ENCODE measurements at places on chromosomes 3 and 15. TPM values are rescaled to one million over a fixed set of nuclear protein-coding genes. Genes with fewer than 3 reads are reported as not detected.

The EBLN2 gene
- 8.5 TPM for total RNA-seq

DNA sequence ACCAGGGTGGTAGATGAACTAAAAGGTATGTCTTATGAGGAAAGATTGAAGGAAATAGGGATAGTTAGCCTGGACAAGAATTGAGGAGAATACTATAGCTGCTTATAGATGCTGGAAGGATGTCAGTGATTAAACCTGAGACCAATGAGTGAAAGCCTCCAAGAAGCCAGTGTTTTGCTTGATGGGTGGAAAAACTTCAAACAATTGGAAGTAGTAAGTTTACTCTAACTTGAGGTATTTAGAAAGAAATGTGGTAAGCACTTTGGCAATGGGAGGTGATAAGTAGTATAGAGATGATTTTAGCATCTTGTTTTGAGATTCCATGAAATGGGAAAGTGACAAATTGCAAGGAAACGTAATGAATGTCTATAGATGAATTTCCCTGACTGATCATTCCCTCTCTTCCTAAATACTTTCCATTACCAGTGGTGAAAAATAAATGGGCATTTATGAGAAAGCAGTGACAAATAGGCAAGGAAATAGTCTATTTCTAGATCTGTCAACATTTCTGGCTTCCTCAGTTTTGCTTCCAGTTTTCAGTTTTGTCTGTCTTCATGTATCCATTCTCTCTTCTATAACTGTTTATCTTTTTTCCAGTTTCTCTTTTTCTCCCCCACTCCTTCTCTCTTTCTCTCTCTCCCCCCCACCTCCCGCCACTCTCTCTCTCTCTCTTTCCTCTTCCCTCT is 19.2 kb downstream of the SLC15A2 start:
- no peak for DNase-seq

The PCOLCE2 gene
- total RNA-seq, result 6.6 TPM

DNA sequence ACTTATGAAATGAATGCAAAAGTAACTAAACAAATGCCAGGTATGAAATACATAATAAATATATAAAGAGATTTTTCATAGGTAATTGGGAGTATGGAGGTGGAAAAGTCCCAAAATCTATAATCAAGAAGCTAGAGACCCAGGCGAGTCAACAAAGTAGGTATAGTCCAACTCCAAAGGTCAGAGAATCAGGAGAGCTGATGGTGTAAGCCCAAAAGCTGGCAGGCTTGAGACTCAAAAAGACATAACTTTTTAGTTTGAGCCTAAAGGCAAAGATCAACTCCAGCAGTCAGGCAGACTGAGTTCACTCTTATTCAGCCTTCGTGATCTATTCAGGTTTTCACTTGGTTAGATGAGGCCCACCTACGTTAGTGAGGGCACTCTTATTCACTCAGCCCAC is 157.4 kb upstream of the TMCO5A start:
- DNase-seq, result no peak

DNA sequence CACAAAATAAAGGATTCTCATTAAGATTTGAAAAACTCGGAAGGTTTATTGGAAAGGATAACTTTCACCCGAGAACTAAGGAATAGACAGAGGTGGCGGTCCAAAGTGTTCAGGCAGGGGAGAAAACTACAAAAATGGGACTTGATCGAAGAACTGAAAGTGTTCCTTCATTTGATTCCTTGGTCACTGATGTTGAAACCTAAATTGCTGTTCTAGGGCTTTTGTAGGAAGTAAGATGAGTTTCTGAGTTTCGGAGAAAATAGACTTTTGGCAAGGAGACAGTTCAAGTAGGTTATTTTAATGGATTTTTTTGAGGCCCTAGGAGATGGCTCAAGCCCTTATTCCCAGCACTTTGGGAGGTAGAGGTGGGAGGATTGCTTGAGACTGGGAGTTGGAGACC is 1.4 kb downstream of the TRIP4 start:
- DNase-seq, result no peak

- DNase-seq, result no peak
These were observed 124.1 kb downstream of the NR2E3 start for GRCh38 chr15:71934446-71934845.

DNA sequence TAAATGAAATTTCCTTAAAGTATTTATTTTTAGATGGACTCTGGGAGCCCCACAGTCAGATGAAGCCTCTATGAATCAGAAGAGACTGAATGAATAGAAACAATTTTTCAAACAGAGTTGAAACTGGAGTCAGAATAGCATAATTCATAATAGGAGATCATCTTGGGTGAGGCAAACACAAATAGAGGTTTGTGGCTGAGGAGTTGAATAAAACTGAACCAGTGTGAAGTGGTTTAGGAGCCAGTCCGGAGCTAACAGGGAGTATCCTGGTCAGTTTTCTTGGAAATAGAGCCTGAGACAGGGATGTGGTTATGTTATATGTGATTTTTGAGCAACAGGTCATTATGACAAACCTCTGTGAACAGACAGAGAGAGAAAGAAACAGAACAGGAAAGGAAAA is 39.2 kb downstream of the SAMMSON start:
- no peak for DNase-seq

DNA sequence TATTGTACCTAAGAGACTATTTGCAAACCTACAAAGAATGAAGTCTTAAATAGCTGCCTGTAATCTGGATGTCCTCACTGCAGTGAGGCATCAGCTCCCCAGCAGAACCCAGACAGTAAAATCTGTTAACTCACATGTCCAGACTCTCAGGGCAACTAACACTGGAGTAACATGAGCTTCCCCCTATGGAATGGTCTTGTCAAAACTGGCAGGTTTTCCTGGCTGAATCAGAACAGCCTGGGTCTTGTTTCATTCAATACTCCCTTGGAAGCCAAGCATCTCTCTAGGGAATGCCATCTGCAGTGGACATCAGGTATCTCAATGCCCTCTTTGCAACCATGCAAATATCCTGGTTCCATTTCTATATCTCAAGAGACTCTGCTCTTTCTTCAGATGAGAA is 24.4 kb downstream of the PTPN9 start:
- DNase-seq, result no peak

- no peak for DNase-seq
These were observed 223.0 kb upstream of the SATB1 start for GRCh38 chr3:18648159-18648558.

DNA sequence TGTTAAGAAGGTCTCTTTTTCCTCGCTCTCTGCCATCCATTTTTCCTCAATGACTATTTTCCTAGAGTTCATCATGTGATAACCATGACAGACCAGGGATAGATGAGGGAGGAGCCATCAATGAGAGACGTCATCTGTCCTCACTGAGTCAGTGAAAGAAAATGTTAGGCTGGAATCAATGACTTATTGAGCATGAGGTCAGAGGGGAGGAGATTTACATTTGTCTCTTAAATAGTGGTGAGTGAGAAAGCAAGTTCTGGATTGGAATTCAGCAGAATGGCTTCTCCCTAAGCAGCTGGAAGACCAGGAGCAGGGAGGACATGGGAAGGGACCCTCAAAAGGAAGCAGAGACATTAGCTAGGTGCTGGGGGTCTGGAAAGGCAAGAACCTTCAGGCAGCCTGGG is 28.2 kb upstream of the USP3 start:
- no peak for DNase-seq

DNA sequence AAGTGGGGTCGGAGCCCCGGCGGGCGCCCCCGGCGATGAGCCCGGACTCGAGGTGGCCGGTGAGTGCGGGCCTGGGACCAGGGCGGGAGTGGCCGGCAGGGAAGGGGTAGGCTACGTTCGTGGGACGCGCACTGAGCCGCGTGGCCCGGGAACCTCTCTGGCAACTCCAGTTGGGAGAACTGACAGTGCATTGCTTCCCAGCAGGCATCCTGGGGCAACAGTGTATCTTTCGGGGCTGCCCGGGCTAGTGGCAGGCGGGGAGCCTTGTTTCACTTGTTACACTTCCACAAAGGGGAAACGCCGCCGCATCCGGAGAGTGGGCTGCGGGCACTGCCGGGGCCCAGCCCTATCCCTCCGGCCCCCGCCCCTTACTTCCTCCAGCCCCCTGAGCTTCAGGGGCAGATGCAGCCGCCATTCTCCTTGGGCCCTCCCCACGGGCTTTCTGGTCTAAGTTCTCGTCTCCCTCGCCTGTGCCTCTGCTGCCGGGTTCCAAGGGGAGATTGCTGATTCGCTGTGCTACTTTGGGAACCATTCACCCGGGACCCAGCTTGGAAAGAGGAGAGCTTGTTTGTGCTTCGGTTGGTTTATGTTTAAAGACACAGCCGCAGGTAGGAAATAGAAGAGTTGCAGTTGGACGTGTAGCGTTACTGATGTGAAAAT is 675 bp downstream of the BRPF1 start:
- peak; percentile 61 for DNase-seq

DNA sequence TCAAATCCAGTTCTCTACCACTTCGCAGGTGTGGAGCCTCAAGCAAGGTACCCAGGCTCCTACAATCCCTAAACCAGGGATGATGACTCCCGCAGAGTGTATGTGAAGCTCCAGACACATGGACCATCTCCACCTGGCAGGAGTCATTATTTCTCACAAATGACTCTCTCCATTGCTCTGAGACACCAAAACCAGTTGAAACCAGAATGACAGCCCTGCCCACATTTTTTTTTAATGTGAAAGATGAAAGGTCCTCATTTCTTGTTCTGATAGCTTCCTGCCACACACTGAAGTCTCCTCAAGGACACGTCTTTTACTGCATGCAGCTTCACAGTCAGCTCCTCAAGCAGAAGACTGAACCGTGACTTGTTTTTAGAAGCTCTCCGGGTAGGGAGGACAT is 61.4 kb upstream of the ZBTB38 start:
- peak; percentile 25 for DNase-seq

The OCA2 gene
- total RNA-seq, result 5.5 TPM

The CPLX3 gene
- total RNA-seq, result not detected
